ENCODE measurements at places on chromosomes 16 and 17.

DNA sequence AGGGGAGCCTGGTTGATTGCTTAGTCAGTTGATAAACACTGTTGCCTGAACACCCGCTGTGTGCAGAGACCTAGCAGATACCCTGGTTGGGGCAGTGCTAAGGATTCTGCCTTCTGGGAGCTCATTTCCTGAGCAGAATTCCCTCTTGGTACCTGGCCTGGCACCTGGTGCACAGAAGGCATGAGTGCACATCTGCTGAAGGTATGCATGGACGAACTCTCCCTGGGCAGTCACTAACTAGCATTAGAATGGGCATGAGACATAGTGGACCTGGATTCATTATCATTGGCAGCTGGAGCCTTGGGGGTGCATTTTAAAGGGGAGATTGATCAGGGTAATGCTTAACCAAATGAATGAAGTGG lies 13.1 kb downstream of the ADCY7 start:
- no peak for DNase-seq

DNA sequence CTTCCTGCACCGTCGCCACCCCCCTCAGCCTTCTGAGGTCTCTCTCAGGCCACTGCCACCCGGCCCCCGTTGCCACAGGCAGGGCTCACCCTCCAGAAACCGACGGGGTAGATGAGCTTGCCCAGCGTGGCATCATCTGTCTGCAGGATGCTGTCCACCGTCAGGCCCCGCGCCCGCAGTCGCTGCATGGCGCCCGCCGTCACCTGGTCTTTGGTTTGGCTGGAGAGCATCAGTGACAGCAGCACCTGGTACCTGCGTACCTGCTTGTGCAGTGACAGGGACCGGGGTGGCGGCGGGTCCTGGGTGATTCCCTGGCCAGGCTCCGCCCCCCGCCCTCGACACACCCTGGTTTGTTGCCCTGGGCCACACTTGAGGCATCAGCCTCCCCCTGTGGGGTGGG lies 3.1 kb downstream of the NTHL1 start:
- DNase-seq: no peak

DNA sequence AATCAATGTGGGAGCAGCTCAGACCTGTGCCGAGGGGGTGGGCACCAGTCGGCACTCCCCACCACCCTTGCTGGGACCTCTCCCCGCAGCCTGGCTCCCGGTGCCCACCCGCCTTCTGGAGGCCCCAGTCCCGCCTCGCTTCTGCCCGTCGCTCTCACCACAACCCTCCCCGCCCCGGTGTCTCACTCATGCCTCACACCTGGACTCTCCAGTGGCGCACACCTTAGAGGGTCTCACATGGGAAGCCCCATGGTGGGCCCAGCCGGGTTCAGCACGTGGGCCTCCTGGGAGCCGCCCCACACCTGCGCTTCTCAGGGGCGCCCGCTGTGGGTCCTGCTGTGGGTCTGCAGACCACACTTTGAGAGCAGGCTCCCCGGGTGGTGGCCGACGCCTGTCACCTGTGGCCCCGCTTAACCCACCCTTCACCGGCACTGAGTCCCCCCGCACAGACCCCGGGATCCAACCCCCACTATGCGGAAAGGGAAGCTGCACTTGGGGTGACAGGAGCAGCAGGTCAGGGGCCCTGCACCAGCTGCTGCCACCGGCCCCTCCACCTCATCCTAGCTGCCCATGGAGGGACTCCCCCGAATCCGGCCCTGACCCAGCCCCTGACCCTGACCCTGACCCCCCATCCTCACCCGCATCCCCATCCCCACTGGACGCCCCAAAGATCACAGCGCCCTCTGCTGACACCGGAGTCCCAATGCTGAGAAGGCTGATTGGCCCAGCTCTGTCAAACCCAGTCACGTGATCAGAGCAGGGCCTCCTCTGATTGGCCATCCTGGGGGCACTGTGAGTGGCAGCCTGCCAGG lies 27.4 kb upstream of the SLC38A10 start:
- DNase-seq: peak; percentile 47

DNA sequence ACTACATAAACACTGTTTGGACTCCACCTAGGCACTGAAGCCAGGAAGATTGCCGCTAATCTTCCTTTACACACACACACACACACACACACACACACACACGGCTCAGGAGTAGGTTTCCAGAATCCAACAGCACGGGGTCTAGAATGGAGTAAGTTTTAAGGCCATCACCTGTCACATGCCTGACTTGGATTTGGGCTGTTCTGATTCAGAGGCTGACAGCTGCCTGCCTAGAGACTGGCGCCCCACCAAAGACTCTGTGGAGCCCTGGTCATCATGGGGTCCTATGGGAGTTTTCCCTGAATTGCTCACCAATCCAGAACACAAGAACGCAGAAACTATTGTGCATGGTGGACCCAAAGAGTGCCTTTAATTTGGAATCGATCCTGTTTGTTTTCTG lies 10.9 kb downstream of the CDRT4 start:
- DNase-seq: no peak

GRCh38 chr17:36527621-36528250 lies 6.9 kb downstream of the MYO19 start:
- no peak for DNase-seq

DNA sequence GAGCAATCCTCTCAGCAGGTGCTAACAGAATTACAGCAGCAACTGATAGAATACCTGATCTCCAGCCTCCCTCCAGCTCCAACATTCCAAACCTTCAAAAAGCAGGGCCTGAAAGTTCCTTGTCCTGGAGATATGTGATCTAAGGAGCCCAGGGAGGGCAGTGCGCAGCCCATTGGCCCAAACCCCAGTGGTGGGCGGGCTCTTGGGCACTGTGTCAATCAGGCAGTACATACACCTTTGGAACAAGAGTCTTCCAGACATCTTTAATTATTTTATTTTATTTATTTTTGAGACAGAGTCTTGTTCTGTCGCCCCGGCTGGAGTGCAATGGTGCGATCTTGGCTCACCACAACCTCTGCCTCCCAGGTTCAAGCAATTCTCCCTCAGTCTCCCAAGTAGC lies 24.2 kb downstream of the SLC12A3 start:
- DNase-seq: no peak

- DNase-seq: no peak
These were observed 5.2 kb downstream of the PERCC1 start for GRCh38 chr16:1435921-1436697.

- DNase-seq: peak; percentile 31
These were observed 11.5 kb upstream of the LONP2 start for GRCh38 chr16:48232493-48233040.

DNA sequence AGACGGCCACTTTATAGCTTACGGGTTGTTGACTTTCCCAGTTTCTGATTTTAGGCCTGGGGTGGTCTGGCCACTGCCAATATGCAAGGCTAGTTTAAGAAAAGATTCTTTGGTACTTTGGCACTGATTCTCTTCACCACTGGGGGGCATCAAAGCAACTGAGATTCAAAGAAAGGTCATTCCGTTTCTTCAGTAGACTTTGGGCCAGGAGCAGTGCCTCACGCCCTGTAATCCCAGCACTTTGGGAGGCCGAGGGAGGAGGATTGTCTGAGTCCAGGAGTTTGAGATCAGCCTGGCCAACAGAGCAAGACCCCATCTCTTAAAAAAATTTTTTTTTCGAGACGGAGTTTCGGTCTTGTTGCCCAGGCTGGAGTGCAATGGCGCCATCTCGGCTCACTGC lies 53.0 kb downstream of the RPA1 start:
- DNase-seq: peak; percentile 22

GRCh38 chr17:17088086-17088485 lies 45.8 kb downstream of the MPRIP start:
- DNase-seq: no peak

DNA sequence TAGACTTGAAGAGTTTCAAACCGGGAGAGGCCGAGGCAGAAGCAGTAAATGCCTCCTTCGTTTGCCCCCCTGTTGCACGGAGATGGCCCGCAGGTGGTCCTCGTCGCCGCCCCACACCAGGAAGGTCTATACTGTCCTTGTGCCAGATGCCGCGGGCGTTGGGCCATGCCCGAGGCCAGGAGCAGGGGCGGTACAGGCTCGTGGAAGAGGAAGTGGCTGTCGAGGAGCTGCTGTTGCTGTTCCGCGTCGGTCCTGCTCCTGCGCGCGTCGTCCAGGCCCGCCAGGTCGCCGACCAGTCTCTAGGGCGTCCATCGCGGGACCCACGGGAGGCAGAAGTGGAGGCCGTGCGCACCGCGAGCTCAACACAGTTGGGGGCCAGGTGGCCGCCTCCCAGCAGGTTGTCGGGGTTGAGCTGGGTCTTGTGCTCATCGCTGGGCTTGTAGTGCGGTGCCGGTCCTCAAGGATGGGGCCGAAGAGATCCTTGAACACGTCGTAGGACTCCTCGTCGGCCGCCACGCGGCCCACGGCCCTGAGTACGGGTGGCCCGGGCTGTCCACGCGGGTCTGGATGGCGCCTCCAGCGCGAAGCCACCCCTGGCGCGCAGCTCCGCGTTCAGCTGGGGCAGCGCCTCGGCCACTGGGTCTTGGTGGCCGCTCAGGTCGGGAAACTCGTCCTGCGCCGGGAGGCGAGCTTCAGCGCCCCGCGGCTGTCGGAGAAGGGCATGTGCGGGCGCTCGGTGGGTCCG lies 13.1 kb upstream of the C16orf87 start:
- DNase-seq: no peak

DNA sequence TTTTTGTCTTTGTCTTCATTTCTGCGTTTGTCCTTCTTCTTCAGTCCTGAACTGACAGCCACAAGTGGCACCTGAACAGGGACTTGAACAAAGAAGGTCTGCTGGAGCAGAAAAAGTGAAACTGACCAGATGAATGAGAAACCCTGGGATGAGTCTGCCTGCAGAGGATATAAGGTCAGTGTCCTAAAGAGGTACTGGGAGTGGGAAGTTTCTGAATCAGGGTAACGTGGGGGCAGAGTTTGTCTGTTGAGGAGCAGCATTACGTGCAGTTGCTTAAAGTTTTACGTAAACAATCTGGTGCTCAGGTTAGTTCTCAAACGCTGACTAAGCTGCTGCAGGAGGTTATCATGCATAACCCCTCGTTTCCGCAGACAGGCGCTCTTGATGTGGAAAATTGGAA lies 2057.6 kb downstream of the TP53TG3F start:
- no peak for DNase-seq

DNA sequence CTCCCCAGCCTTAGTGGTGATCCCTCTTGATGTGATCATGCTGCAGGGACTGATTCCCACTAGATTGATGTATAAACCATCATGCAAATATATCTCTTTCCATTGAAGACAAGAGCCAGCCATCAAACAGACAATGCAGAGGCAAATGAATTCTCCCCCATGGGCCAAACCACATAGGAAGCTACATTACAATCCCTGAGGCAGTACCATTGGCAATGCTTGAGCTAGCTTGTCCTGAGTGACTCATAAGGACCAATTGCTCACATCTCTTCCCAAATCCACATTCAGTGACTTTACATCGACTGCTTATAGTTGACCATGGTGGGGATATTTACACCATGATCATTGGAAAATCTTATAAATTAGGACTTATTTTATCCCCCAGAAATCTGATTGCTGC lies 242.2 kb downstream of the SHISA9 start:
- no peak for DNase-seq

DNA sequence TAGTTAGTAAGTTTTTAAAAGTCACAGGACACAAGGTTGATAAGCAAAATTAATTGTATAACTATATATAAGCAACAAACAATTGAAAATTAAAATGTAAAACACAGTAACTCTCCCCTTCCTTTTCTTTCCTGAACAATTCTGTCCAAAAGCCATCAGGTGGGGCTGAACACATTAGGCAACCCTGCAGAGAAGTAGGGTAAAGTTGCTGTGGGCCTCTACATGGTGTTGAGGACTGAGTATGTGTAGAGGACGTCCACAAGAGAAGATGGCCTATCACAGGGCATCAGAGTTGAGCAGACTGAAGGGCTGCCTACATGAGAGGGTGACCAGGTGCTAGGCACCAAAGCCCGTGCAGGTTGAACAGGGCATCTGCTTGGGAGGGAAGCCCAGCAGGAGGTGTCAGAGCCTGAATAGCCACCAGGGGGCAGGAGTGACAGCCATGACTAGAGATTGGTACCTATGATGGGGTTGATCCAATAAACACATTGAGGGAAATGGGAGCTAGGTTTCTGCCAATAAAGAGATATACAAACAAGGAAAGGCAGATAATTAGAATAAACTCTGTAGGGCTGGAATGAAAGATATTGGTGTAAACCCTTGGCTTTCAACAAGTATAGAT lies 415.1 kb downstream of the NPIPA8 start:
- peak; percentile 68 for DNase-seq

GRCh38 chr17:57051886-57052361 lies 33.1 kb upstream of the AKAP1 start:
- no peak for DNase-seq

GRCh38 chr16:22316411-22316811 lies 19.2 kb downstream of the POLR3E start:
- no peak for DNase-seq

GRCh38 chr17:28547623-28548416 lies 4.6 kb downstream of the UNC119 start:
- peak; percentile 89 for DNase-seq

DNA sequence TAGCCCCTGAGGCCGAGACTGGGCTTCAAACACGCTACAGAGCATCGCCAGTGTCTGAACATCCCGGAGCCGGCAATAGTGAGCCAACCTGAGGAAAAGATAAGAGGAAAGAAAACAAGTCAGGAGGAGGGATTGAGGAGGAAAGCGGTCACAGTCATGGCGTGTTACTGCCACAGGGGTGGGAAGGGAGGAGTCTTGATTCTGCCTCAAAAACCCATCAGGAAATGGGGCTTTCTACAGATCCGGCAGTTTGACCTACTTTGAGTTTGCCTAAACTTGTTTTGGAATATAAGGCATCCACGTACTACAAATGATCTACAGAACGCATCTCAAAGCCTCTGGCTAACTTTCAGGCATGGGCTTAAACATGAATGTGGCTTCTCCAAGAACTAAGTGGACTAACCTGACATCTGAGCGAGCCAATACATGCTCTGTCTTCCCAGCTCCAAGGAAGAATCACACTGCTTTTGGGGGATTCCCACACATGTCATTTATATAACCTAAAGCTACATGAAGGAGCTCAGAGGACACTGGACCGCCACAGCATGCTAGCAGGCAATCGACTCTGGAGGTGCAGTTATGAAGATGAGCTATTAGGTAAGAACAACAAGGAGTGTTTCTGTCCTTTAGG lies 96.6 kb downstream of the WDR59 start:
- no peak for DNase-seq

DNA sequence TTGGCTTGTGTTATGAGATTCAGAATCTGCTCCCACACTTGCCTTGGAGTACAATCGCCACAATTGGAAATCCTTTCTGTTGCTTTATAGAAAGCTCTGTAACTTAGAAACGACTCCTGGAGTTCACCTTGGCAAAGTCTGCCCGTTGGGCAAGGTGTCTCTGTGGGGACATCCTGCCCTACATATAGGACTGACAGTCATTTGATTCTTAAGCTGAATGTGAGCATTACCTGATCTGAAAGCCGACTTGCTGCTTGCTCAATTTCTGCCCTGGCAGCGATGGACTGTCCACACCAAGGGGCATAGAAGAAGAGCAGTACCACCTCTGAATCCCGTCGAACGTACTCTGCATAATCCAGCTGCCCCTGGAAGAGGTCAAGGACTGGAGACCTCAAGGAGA lies 6.9 kb downstream of the TXNDC11 start:
- DNase-seq: no peak

DNA sequence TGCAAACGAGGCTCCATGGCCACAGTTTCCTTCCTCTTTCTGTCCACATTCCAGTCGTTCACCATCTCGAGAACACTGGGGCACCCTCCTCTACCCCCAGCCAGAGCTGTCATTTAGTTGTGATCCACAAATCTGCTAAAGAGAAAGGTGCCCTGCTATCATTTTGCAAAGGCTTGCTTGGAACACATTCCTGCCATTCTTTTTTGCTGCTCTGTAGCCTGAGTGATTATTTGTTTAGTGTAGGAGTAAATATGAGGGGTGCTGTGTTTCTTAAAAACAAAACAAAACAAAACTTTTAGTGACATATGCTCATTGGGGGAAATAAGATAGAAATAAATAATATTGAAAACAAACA lies 166.7 kb downstream of the PRKCA start:
- no peak for DNase-seq
